Subcutaneous preadipocyte (primary cell): ENCODE measurements at places on chromosomes 11 and 22. TPM values are rescaled to one million over a fixed set of nuclear protein-coding genes. Genes with fewer than 3 reads are reported as not detected.

C11orf16 gene
- not detected in 2 replicates for total RNA-seq

SNAP29 gene
- 8.8 and 9.8 TPM in 2 replicates for total RNA-seq

BID gene
- 27.8 and 28.3 TPM in 2 replicates for total RNA-seq

TTC28 gene
- total RNA-seq, result 20.2 and 24.2 TPM in 2 replicates

ENTHD1 gene
- total RNA-seq, result not detected in 2 replicates

CRYBA4 gene
- total RNA-seq, result not detected in 2 replicates

KRTAP5-9 gene
- total RNA-seq, result not detected in 2 replicates

SCN2B gene
- total RNA-seq, result under 0.01 TPM in 1 of 2 replicates, not detected in the other

BIK gene
- under 0.01 TPM in 1 of 2 replicates, not detected in the other for total RNA-seq

CCDC134 gene
- total RNA-seq, result 7.3 and 11.9 TPM in 2 replicates

LRRC74B gene
- not detected in 2 replicates for total RNA-seq

TMEM123 gene
- 86.3 and 99.5 TPM in 2 replicates for total RNA-seq

NRIP3 gene
- total RNA-seq, result 4.0 and 9.6 TPM in 2 replicates

CRYBB2 gene
- not detected in 2 replicates for total RNA-seq

RAG1 gene
- total RNA-seq, result 0.20 and 0.37 TPM in 2 replicates

OR5P2 gene
- not detected in 2 replicates for total RNA-seq

GLYATL2 gene
- total RNA-seq, result 0.73 and 0.98 TPM in 2 replicates

RRM1 gene
- 117 and 167 TPM in 2 replicates for total RNA-seq

FAT3 gene
- 0.20 and 0.37 TPM in 2 replicates for total RNA-seq

MRGPRX3 gene
- total RNA-seq, result not detected in 2 replicates

APOA5 gene
- total RNA-seq, result not detected in 2 replicates

IFITM5 gene
- not detected in 2 replicates for total RNA-seq

KLHL35 gene
- total RNA-seq, result 1.4 and 3.7 TPM in 2 replicates

MS4A3 gene
- total RNA-seq, result not detected in 2 replicates

ANO5 gene
- total RNA-seq, result not detected in 2 replicates

IL18 gene
- total RNA-seq, result not detected in 2 replicates

TPBGL gene
- total RNA-seq, result under 0.01 TPM in 1 of 2 replicates, not detected in the other

OR5A1 gene
- not detected in 2 replicates for total RNA-seq

RAG2 gene
- not detected in 2 replicates for total RNA-seq

MAJIN gene
- total RNA-seq, result not detected in 2 replicates

MOGAT2 gene
- total RNA-seq, result not detected in 2 replicates

MIAT gene
- total RNA-seq, result 0.37 and 0.59 TPM in 2 replicates

DUSP8 gene
- 0.20 TPM in 1 of 2 replicates, not detected in the other for total RNA-seq

TRIM22 gene
- 49.7 and 86.0 TPM in 2 replicates for total RNA-seq

TESMIN gene
- not detected in 2 replicates for total RNA-seq

NXPE4 gene
- total RNA-seq, result not detected in 2 replicates

SHISA8 gene
- total RNA-seq, result not detected in 2 replicates

C11orf87 gene
- total RNA-seq, result not detected in 2 replicates

SLC5A1 gene
- total RNA-seq, result not detected in 2 replicates
